ENCODE measurements at places on chromosomes 4 and X.

DNA sequence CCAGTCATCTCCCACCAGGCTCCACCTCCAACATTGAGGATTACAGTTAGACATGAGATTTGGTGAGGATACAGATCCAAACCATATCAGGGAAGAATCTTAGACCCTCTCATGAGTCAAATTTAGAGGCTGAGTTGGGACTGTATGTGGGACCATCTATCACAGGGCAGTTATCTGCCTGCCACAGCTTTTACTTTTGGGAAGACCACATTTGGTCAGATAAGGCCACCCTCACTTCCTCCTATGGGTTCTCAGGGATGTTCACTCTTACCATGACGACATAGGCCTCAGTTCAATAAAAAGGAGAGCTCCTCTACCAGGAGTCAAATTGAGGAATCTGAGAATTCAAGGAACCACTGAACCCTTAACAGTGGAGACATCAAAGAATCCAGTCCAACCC is 2.1 kb downstream of the MAGEB2 start:
- no peak for DNase-seq

DNA sequence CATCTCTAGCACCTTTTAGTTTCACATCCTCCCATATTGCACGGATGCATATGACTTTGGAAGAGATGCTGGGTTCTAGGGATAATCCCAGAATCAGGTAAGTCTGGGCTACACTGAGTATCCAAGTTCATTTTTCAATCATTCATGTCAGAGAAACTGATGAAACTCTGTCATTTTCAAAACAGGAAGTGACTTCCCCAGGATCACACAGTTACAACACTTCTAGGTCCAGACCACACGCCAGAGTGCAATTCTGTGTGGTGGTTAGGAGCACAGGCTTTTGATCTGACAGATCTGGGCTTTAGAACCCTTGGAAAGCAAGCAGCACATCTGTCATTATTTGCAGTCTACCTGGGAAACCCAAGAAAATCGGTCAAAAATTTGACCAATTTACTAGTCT is 52.1 kb upstream of the CDKN2AIP start:
- no peak for DNase-seq

DNA sequence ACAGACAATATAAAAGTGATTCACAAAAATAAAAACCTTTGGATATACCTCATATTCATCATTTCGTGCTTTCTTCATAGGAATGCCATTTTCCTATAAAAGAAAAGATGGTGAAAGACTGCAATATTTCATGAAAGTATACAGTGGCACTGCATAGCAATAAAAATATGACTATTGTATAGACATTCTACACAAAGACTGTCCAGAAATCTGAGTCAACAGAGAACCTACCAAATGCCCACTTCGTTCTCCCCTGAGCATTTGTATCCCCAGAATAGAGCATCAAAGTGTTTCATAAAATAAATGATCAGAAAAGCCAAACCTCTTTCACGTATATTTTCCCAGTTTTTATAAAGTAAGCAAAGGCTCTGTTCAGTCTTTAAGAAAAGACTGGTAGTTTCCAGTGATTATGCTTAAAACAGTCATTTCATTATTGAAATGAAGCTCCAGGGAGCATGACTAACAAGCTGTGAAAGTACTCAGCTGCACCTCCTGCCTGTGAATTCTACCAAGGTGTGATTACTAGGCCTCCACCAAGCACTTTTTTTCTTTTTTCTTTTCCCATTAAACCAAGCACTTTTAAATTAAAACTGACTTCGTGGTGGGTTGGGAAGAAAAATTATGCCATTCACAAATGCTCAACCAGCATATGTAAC is 20.2 kb downstream of the PPA2 start:
- DNase-seq: no peak

- no peak for DNase-seq
These were observed 66.0 kb downstream of the AASDH start for GRCh38 chr4:56321251-56321650.

DNA sequence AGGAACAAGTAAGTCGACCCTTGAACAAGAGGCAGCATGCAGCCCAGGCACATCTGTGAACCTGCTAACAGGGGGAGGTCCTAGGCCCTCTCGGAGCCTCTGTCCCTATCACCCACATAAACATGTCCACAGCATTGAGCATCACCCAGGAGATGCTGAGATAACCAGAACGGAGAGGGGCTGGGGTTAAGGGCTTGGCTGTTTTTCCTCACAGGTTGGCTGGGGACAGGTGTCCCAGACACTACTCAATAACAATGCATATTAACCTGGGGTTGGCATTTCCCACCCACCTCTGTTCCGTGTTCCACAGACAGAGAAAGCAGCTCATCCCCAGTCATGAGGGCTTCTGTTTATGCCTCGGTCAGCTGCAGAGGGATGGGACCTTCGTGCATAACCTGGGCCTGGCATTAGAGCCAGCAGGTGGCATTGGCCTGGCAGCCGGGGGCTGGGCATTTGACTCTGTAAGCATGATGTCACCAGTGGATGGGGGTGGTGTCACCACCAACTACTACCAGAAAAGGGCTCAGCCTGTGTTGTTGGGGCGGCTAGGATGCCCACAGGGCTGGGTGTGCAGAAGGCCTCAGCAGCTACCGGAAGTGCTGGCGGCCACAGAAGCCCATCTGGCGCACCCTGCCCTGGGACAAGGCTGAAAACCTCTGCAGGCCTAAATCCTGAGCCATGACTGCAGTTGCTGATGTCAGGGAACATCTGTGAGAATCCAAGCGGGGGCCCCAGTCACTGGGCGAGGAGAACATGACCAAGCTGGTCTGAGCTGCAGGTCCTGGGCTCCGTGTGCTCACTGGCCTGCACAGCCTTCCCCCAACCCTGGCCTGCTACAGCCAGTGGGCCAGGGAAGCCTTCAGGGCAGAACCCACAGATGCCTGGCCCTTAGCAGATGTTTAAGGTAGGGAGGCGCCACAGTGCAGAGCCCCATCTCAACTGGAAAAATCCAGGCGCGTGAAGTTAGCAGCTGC is 351.4 kb downstream of the NR3C2 start:
- DNase-seq: no peak

GRCh38 chr4:100098011-100098545 is 92.2 kb downstream of the DDIT4L start:
- no peak for DNase-seq

DNA sequence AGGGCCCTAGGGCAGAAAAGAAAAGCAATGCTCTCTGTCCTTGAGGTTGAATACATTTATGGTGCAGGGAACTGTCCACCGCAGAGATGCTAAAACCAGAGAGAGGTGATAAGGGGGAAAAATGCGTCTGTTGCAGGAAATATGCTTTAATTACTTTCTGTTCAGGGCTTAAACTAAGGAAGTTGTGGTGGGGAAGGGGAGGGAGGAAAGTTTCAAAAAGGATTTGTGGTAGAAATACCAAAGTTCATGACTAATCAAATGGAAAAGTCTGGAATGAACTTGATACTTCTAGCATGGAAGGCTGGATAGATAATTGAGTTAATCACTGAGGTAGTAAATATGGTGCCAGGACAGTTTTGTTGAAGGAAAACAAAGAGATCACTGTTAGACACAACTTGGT is 99.0 kb downstream of the ASB9 start:
- peak; percentile 70 for DNase-seq

GRCh38 chr4:56762484-56763250 is 58.8 kb downstream of the SPINK2 start:
- DNase-seq: no peak

DNA sequence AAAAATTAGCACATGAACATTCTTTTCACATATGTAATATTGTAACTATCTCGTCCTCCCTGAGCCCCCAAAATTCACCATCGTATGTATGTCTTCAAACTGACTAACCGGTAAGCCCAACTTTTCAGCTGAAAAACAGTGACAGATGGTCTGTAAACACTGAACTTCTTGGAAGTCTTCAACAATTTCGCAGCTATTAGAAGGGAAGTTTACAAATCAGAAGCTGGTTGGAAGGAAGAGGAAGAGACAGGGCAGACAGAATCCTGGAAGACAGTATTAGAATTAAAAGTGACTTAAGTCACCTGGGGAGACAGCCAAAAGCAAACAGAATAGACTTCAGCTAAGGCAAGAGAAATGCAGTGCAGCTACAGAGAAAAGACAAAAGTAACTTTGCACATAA is 858.4 kb downstream of the ADGRL3 start:
- no peak for DNase-seq

DNA sequence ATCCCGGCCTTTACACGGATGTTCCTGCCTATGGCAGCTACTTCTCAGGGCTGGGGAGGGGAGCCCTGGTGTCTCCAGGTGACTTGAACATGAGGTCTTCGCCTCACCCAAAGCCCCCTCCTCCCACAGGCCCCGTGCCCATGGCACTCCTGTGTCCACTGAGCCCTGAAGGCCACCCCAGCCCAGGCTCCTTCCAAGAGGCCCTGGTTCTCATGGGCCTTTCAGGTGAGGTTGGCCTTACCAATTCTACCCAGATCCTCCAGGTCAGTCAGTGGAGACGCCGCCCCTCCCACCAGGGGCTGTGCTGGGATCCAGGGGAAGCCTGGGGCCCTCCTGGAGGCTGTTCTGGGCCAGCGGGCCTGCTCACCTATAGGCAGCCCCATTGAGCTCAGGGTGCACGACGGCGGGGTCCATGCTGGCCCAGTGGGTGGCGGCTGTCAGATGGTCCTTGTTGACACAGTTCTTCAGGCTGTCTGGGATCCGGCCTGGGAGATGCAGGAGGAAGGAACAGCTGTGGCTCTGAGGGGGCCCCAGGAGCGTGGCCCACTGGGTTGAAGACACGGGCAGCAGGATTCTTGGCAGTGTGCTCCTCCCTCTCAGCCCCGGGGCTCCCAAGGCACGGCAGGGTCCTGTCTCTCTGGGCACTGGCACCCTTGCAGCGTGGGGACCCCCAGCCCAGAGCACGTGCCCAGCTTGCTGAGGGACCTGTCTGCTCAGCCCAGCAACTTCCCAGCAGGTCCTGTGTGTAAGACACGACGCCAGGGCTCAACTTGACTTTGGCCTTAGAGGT is 36.2 kb downstream of the CTBP1 start:
- DNase-seq: no peak

DNA sequence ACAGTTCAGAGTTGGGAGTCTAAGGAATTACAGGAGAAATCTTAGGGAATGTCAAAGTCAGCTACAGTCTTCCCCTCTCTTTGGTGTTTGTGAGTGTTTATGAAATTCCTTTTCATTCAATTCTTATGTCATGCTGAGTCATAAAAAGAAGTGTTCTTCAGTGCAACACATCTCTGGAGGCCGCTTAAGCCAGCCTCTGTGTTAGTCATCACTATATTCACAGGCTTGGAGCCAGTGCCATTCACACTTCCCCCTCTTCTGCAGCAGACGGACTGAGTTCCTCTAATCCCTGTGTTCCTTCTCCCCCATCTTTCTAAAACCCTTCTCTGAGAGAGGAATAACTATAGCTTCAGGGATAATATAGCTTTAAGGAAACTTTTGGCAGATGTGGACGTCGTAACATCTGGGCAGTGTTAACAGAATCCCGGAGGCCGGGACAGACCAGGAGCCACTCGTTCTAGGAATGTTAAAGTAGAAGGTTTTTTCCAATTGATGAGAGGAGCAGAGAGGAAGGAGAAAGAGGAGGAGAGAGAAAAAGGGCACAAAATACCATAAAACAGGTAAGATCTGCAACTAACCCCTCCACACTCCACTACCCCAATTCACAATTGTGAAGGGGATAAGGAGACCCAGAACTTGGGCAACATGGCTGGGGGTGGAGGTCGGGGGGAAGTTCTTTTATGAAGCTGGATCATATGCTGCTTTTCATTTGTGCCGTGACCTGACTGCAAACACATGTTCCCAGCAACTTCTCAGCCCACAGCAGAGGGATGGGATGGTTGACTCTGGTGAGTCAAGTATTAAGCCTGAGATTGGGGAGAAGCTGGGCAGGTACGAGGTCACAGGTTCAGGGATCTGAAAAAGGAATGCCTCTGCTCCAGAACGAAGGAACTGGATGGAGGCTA is at the start of gene SRPX2:
TSS of gene SRPX2 (plus strand) at position 244 of the 905 bp plus-strand sequence. CDS start 2,124 bp downstream, outside the sequence.
- DNase-seq: peak; percentile 60

DNA sequence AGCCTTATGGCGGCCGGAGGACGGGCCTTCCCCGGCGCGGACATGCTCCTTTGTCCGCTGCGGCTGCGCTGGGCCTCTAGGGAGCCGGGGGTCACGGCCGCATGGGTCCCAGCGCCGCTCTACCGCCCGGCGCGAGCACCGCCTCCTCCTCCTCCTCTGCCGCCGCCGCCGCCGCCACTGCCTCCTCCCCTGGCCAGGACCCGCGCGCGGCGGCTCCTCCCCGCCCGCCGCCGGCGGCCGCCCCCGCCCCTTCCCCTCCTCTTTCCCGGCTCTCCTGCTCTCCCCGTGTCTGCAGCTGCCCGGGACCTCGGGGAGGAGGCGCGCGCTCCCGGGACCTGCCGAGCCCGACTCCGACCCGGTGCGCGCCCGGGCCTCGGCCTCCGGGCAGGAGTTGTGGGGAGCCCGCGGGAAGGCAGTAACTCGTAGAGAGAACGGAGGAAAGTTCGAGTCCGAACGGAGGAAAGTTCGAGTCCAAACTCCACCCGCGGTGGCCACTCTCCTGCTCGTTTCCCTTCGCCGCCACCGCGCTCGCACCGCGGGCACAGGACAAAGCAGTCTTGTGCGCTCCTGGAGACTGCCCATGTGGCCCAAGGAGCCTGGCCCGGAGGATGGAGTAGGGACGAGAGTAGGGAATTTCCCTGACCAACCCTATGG is at the start of gene ADGRA3:
TSS of gene ADGRA3 (minus strand) at position 179 of the 654 bp plus-strand sequence. CDS start 282 bp downstream, outside the sequence.
- DNase-seq: peak; percentile 44

DNA sequence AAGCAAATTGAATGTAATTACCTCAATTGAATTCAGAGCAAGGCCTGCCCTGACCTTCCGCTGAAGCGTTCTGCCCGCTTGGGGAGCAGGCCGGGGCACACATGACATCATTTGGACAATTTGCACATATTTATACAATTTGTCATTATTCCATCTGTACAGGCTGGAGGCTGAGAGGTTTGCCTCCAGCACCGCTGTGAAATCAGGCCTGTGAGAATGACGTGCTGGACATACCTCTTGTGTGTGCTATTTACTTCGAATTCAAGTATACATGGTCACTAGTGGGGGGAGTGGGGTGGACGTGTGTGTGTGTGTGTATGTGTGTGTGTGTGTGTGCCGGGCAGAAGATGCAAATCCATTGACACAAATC is 285.6 kb downstream of the SHOX start:
- no peak for DNase-seq

GRCh38 chrX:10190367-10190766 is 33.6 kb downstream of the CLCN4 start:
- DNase-seq: peak; percentile 42

GRCh38 chrX:79170476-79171035 is 26.1 kb downstream of the GPR174 start:
- DNase-seq: no peak

GRCh38 chr4:88999392-88999930 is 57.5 kb downstream of the FAM13A start:
- no peak for DNase-seq
